ENCODE measurements at places on chromosomes 12 and 14.
A peak's percentile ranks its signal among the peaks of the same experiment; 100 is the strongest.

- DNase-seq, result no peak
Measured at GRCh38 chr12:106498056-106498455, 84.7 kb upstream of the RFX4 start.

DNA sequence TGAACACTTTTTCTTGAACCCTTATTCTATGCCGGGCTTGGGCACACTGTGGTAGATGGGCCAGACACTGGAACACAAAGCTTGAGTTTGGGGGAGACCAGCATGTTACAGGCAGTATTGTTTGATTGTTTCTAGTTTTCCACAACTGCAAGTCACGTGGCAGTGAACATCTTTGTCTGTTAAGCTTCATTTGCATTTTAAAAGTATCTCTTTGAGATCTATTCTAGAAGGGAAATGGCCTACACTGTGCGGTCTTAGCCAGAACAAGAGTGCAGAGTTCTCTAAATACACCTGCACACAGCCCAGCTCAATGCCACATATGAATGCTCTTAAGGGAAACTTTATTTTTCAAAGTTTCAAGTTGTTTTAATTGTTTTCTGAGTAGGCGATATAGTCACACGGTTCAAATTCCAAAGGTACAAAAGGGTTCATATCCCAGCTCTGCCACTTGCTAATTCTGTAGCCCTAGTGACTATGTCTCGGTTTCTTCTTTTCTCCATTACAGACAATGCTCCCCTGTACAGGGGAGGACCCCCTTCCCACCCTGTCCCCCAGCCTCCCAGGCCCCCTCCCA lies 24.9 kb downstream of the RIN3 start:
- DNase-seq, result no peak

- DNase-seq, result no peak
Measured at GRCh38 chr14:96590190-96590864, 88.1 kb downstream of the PAPOLA start.

GRCh38 chr12:26845984-26846383 lies 13.0 kb upstream of the ITPR2 start:
- no peak for DNase-seq

DNA sequence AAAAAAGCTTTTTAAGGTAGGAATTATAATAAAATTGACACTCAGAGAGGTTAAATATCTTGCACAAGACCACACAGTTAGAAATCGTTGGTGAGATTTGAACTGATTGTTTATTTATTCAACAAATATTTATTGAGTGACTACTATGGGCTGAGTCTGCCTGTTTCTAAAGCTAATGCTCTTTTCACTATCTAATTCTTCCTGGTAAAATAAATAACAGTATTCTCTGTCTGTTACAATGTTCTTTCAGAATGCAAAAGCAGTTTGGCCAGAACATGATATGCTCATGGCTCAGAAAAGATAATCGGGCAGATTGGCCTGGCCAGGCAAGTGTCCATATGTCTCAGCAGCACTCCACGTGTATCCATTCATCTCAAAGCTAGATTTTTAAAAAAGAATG lies 82.0 kb downstream of the BTG1 start:
- no peak for DNase-seq

- DNase-seq, result peak; percentile 37
Measured at GRCh38 chr14:61894452-61895077, 132.3 kb downstream of the SNAPC1 start.

DNA sequence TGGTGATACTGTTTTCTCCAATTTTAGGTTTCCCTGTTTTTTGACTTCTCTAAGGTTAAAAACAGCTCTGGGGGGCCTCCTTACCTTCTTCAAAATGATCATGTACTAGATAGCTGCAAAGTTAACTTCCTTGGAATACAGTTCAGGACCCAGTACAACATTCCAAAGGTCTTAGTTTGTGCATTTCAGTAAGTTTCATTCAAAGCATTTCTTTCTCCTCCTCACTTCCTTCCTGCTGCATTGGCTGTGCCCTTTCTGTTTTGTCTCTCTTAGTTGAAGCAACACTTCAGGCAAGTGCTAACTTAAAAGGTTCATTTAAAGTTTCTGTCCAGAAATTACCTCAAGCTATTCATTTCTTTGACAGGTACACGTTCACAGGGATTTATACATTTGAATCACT lies 95.7 kb downstream of the SCN8A start:
- no peak for DNase-seq

GRCh38 chr14:99252443-99252939 lies 19.5 kb downstream of the BCL11B start:
- no peak for DNase-seq

All from stimulated activated CD4-positive, alpha-beta T cell treated with anti-CD3 and anti-CD28 coated beads, Interleukin-2, amount 100 ng/mL, for 4 hours (primary cell).